T1000 (cell line): ENCODE measurements at places on chromosomes 6 and 20.

- DNase-seq, result no peak
These were observed 36.9 kb downstream of the E2F3 start for GRCh38 chr6:20438462-20439070.

GRCh38 chr6:31193206-31193605 is 22.7 kb upstream of the POU5F1 start:
- DNase-seq, result no peak

GRCh38 chr6:139323511-139324300 is 31.9 kb upstream of the TXLNB start:
- DNase-seq, result peak; percentile 59

GRCh38 chr6:108839083-108839642 is 9.1 kb upstream of the ARMC2 start:
- DNase-seq, result no peak

- no peak for DNase-seq
These were observed 92.9 kb upstream of the TOX2 start for GRCh38 chr20:43821795-43822194.

GRCh38 chr20:1005452-1006027 is 3.4 kb upstream of the RSPO4 start:
- no peak for DNase-seq

DNA sequence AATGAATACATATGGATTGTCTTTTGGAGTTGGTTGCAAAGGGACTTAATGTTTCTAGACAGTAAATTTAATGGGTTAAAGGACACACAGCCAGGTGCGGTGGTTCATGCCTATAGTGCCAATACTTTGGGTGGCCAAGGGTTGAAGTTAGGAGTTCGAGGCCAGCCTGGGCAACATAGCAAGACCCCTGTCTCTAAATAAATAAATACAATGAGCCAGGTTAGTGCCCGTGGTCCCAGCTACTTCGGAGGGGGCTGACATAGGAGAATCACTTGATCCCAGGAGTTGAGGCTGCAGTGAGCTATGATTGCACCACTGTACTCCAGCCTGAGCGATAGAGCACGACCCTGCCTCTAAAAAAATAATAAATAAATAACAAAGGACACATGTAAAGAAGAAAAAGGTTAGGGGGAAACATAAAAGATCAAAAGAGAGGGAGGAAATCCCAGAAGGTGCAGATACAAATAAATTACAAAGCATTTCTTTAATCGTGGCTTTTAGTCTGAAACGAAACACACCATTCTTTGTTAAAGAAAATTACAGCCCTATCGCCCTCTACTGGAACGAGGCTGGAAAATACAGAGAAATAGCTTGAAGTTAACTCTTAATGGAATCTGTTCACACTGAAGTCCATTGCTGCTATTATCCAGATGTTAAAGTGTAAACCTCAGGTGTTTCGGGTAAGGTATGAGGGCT is 42.6 kb upstream of the SCML4 start:
- DNase-seq, result no peak

- DNase-seq, result no peak
These were observed 36.6 kb upstream of the HIVEP1 start for GRCh38 chr6:11975353-11975977.

GRCh38 chr20:52812231-52812847 is 159.8 kb upstream of the TSHZ2 start:
- no peak for DNase-seq

GRCh38 chr20:40802886-40803285 is 113.8 kb upstream of the MAFB start:
- DNase-seq, result no peak

DNA sequence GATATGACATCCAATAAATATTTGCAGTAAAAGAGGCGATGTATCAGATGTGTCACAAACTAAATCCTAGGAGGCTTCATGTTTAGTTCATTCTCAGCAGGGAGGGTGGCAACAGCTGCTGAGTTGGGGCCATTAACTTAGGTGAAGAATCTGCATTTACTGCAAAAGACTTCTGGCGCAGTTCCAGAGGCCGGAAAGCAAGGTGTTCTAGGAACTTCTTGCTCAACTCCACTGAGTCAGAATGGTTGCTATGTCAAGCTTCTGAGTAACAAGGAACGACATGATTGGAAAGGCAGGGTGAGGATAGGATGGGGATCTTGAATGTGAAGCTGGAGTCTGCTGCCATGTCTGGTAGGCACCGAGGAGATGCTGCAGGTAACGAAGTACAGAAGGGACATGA is 11.7 kb downstream of the ADNP start:
- DNase-seq, result no peak
